Muscle of arm (tissue), 14 donors: ENCODE measurements at places on chromosomes 1 and 21. TPM values are rescaled to one million over a fixed set of nuclear protein-coding genes. Genes with fewer than 3 reads are reported as not detected.
A peak's percentile ranks its signal among the peaks of the same experiment; 100 is the strongest.

Gene LRRC3
- polyA plus RNA-seq, result 1.8 TPM

Gene TPTE
- polyA plus RNA-seq, result not detected

Gene NBPF3
- 5.0 TPM for polyA plus RNA-seq

Gene SLAMF9
- polyA plus RNA-seq, result not detected

Gene TAS1R1
- 6.7 TPM for polyA plus RNA-seq

Gene ORC1
- 2.8 TPM for polyA plus RNA-seq

Gene KIF14
- polyA plus RNA-seq, result 5.5 TPM

Gene CTBS
- polyA plus RNA-seq, result 6.1 TPM

DNA sequence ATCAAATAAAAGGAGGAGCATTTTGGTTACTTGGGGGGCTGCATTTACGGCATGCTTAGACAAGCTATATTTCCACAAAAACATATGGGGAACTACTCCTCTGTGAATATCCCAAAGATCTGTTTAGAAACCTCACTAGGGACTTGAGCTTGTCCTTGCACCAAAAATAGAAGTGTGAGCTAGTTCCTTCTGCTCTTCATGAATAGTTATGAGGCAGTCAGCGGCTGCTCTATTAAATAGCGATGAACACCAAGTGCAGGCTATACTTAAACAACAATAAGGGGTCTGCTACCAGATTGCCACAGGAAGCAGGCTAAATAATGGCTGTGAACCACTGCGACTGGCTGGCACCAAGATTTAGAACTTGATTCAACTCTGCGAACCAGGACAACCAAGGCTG lies 190.1 kb downstream of the PCP4 start:
- no peak for DNase-seq

- DNase-seq, result no peak
These were observed 6.1 kb downstream of the CD101 start for GRCh38 chr1:117007719-117008013.

DNA sequence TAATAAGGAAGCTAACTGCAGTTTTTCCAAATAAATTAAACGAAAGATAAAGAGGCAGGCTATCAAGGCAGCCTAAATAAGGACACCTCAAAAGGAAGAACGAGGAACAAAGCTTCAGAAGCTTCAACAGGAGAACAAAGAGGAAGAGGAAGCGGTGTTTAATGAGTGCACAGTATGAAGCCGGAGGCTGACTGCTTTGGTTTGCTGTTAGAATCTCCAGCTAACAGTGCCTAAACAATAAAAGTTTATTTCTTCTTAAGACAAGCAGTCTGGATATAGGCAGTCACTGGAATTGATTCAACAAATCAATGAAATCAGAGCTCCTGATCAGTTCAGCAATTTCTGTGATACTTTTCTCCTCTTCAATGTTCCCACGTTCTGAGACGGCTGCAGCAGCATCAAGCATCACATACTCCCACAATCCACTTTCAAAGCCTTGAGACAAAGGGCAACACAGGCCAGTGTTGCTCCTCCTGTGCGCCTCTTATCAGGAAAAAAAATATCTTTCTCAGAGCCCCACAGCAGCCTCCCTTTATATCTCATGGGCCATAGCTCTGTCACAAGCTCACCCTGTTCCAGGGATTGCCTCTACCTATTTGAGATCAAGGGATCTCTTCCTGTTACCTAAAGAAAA lies 365.6 kb upstream of the ST6GALNAC5 start:
- no peak for DNase-seq

- no peak for DNase-seq
These were observed 24.6 kb downstream of the B3GALT5 start for GRCh38 chr21:39637197-39637970.

DNA sequence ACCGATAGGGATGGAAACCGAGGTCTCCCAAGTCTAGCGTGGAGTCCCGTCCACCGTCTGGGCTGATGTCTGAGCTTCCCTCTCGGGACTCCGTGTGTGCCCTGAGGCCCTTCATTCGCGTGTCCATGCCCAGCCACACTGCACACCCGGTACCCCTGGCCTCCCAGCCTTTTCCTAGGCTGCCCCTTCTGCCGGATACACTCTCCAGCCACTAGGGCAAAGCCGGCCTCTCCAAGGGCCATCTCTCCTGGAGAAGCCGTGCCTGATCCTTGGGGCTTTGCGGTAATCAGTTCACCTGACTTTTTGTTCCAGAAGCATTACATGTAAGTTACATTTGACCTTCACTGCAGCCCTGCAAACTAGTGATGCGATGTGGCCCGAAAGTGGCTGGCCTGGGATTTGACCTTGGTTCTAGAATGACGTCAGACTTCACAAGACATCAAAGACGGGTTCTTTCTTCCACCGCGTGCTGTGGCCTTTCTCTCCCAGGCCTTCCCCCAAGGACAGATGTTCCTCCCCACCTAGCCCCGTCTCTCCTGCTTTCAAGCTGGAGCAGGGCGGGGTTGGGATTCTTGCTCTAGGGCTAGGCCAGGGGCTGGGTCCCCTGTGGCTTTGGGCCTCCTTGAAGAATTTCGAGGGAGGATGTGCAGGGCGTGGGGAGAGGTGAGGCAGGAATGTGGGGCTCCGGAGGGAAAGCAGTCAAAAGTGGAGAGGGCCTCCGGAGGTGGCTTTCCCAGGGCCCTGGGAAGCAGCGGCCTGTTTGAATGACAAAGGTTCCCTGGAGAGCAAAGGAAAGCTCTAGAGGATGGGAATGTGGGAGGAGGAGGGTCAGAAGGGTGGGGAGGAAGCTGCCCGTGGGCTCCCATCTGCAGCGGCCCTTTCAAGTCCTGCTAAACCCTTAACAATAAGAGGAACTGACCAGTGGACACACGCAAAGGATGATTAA lies 49.7 kb upstream of the SLC2A1 start:
- DNase-seq, result no peak

DNA sequence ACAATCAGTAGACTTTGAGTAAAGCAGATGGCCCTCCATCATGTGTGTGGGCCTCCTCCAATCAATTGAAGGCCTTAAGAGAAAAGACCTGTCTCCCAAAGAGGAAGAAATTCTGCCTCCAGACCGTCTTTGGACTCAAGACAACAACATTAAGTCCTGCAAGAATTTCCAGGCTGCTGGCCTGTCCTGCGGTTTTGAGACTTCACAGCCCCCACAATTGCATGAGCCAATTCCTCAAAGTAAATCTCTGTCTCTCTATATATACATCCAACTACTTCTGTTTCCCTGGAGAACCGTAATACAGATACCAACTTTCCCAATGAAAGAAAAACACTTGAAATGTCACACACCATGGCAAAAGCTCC lies 16.4 kb downstream of the REG4 start:
- peak; percentile 49 for DNase-seq

- no peak for DNase-seq
These were observed 31.2 kb downstream of the GNPAT start for GRCh38 chr1:231272173-231272572.

GRCh38 chr21:43315244-43316137 lies 111.4 kb downstream of the SIK1 start:
- DNase-seq, result no peak

DNA sequence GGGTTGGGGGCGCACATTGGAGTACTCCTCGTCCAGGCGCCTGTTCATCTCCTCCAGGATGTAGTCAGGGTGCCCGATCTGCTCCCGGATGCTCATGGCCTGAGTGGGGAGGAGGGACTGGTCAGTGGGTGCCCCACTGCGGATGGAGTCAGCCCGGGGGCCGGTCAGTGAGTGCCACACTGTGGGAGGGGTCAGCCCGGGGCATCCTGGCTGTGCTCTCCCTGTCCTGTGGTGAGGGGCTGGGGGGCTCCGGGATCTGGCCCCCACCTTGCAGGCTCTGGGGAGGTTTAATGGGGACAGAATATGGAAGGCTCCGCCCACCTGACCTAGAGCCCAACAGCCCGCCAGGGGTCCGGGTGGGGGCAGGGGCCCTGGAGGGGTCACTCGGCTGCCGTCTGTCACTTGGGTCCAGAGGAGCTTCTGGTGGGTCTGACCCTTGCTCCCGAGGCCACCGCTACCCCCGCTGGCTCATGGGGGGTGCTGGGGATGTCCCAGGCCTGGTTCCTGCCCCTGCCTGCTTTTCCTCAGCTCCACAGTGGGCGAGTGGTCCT lies 8.8 kb downstream of the PRXL2B start:
- DNase-seq, result no peak

- no peak for DNase-seq
These were observed 31.6 kb downstream of the EEIG2 start for GRCh38 chr1:108591466-108591865.

GRCh38 chr1:245802941-245803665 lies 648.3 kb downstream of the KIF26B start:
- no peak for DNase-seq

- DNase-seq, result peak; percentile 82
These were observed 35.8 kb upstream of the LMO4 start for GRCh38 chr1:87292684-87293493.

DNA sequence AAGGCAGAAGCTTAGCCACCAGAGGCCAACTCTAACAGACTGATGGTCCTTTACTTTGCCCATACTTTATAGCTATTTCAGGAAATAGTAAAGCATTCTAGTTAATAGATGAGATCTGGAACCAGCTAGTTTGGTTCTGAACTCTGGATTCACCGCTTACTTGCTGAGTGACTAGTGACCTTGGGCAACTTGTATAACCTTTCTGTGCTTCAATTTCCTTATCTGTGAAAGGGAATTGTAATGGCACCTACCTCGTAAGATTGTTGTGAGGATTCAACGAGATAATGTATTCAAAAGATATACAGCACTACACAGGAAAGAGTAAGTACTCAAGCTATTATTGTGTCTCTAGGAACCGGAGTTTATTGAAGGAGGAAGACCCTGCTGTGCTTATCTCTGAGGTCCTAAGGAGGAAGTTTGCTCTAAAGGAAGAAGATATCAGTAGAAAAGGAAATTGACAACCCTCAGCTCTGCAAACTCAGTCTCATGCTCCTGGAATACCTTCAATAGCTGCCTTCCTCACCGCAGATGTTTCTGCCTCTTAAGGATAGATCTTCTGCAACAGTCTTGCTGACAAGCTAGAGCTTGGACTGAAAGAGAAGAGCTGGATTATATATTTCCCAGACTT lies 11.9 kb downstream of the MTFR1L start:
- DNase-seq, result no peak

DNA sequence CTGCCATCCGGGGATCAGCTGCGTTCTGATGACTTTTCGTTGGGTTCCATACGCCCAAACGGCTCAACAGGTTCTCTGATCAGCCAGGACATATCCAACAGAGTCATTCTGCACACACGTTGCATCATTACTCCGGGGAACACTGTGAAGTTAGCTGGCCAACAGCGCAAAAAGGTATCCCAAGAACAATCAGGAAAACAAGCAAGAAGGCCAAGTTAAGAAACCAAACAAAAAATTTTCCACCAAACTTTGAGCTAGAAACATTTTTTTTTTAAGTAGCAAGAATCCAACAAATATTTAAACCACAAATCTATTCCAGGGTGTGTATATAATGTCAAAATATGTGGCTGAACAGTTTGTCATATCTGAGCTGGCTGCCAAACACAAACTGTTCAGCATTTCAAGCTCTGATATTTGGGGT lies 29.2 kb downstream of the NID1 start:
- DNase-seq, result peak; percentile 61

- DNase-seq, result no peak
These were observed 7.9 kb upstream of the GFI1 start for GRCh38 chr1:92494485-92495141.

- no peak for DNase-seq
These were observed 167.8 kb upstream of the PTBP2 start for GRCh38 chr1:96553811-96554210.

DNA sequence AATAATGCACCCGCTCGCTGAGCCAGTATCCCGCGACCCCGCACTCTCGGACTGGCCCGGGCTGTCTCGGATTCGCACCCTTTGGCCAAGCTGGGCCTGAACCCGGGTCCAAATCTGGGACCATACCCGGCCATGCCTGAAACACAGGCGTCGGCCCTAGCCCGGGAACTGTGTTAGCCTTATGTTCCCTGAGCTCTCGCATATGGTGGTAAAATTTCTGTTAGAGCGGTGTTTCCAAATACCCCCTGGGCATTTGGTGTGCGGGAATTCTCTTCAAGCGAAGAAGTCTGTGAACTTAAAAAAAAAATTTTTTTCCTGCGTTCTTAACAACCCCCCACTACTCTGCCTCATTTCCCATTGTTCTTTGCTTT lies 3.1 kb downstream of the RNF220 start:
- DNase-seq, result no peak

DNA sequence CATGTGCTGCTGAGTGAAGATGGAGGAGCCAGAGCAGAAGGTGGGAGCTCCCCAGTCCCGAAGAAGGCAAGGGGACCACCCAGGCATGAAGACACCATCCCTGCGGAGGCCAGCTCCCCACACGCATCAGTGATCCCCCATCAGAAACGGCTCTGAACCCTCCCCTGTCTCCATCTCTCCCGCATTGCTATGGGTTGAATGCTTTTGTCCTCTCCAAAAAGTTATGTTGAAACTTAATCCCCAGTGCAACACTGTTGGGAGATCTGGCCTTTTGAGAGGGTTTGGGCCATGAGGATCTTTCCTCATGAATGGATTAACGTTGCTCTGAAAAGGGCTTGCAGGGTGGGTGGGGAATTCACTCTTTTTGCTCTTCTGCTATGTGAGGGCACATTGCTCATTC lies 147.6 kb downstream of the AJAP1 start:
- DNase-seq, result no peak

GRCh38 chr1:61446531-61446991 lies 278.4 kb downstream of the TM2D1 start:
- DNase-seq, result no peak

DNA sequence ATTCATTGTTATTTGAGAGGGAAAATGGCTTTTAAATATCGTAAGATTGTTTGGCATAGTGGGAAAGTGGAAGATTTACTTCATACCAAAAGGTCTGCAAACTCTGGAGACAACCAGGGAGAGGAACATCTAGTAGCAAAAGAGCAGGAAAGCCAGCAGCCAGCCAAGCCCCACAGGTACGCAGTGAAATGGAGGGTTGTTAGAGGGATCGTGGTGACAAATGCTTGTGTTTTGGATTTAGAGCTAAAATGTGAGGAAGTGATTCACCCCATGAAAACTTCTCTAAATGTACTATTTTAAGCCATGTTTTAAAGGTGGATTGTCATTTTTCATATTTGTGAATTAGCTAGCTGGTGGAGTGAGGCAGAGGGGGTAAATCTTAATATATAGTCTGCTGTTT lies 69.3 kb downstream of the RPS6KC1 start:
- no peak for DNase-seq

DNA sequence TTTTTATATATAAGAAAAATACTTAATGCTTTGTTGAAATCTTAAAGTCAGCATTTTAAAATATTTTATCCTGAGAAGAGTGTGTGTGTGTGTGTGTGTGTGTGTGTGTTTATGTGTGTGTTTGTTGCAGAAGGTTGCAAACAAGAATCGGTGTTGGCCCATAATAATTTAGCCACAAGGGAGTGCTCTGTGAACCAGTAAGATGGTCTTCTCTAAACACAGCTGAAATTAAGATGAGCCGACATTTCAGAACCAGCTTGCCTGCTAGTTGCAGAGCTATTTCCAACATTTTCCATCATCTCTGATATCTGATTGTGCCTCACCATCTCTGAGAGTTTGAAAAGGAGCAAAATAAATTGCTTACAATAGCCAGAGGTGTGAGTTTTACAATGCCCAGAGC lies 158.8 kb upstream of the SGIP1 start:
- DNase-seq, result no peak

DNA sequence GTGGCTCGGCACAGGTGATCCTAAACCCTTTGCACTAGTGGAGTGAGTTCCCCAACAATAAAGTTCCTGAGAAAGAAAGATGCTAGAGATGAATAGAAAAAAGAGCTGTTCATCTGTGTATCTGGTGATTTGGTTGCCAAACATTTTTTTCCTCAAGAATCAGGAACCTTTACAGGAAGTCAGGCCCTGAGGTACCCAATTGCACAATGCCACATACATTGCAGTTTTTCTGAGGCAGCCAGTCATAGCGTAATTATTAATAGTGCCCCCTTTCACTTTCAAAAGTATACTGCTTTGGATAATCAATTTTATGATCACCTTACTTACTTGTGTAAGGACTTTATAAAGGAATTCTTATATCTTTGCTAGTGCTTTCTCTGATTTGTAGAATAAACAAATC lies 346.3 kb upstream of the POU3F1 start:
- DNase-seq, result no peak
